NCI-H187 treated with DMSO at 0.1 percent for 48 hours (cell line): ENCODE measurements at places on chromosomes 7 and 10.

- no peak for DNase-seq
Observed at GRCh38 chr10:17472481-17473227, 18.3 kb upstream of the ST8SIA6 start.

- no peak for DNase-seq
Observed at GRCh38 chr7:140537750-140538482, 58.6 kb upstream of the MKRN1 start.

DNA sequence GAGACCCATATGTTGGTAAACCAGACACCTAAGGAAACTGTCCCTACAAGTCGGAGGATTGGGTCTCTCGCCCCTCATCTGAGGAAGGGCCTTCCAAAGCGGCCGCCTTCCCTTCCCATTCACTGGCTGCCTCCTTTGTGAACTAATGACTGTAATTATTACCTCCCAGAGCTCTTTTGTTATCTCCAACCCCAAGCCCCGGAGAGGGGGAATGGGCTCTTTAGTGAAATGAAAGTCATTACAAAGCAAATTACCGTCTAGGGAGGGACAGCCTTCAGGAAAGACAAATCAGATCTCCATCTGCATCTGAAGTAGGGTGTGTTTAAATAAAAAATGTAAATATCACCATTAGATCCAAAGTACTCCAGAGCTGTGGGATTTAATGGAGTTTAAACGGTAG lies 2.6 kb upstream of the GAD2 start:
- no peak for DNase-seq

DNA sequence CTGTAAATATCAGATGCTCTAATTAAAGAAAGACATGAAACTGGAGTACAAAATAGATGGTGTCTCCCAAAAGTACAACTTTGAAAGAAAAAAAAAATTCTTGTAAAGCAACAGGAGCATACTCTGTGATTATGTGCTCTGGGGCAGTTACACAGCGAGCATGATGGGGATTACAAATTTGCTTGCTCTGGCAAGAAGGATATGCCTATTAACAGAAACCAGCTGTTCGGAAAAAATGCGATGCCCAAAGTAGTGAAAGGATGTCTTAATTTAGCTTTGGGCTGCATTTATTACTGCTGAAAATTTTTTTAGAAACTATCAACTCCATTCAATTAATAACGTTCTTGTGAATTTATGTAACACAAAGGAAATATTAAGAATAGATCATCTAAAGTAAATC lies 256.9 kb upstream of the TPK1 start:
- no peak for DNase-seq

GRCh38 chr7:151053096-151053495 lies 4.6 kb downstream of the CDK5 start:
- DNase-seq, result no peak
